Stimulated activated CD4-positive, alpha-beta T cell treated with anti-CD3 and anti-CD28 coated beads, Interleukin-1b, Interleukin-23, amount 100 ng/mL, for 48 hours (primary cell): ENCODE measurements at places on chromosomes 12 and 14.

DNA sequence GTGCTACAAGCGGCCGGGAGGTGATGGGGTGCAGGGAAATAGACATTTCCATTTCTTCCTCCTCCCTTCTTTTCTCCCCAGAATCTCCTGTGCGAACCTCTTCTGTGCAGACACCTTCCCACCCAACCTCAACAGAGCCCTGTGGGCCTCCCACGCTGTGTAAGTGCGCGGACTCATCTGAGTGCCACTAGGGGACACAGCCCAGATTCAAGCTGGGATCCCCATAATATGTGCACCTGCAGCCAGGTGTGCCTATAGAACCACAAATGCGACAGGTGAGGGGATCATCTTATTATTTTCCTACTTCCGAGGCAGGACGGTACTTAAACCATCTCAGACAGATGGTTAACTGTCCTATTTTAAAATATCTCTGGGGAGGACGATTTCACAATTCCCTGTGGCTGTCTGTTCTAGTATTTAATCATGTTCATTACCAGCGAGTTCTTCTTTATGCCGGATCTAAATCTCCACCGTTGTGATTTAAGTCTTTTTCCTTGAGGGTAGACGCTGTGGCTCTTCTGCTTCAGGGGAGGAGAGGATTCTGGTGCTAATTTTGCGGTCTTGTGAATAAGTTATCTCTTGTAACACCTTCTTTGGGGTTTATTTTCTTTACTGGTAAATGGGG is 17.2 kb upstream of the CACNA1C start:
- DNase-seq = no peak

GRCh38 chr12:7060353-7060954 is at the start of gene C1S:
TSS of gene C1S (plus strand) at chr12:7060718. CDS start at chr12:7061913, 1,195 bp downstream.
- DNase-seq = no peak

DNA sequence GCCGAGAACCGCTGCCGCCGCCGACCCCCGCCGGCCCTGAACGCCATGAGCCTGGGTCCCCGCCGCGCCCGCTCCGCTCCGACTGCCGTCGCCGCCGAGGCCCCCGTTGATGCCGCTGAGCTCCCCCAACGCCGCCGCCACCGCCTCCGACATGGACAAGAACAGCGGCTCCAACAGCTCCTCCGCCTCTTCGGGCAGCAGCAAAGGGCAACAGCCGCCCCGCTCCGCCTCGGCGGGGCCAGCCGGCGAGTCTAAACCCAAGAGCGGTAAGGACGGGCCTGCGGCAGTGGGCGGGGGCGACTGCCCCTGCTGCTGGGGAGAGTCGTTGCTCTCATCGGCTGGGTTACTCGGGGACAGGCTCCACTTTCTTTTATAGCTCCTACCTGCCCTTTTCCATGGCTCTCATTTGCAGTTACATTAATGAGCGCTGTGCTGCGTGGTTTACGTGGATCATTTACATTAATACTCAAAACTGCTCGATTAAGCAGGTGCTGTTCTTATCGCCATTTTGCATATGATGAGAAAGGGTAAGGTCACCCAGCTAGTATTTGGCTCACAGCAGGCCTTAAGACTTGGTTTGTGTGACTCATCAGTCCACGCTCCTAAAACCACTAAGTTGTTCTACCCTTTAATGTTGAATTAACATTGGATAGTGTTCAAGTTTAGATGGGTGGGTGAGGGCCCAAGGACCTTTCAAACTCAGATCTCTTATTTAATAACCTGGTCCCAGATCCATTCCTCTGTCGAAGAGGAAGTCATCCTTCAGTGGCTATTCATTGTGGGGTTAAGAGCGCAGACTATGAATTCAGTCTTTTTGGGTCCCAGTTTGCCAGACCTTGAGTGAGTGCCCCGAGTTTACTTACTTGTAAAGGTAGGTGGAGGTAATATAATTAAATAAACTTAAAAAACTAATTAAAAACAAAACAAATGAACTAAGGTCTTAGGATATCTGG is 823 bp downstream of the RNF10 start:
- peak; percentile 45 for DNase-seq

GRCh38 chr12:102406033-102406584 is 74.3 kb downstream of the IGF1 start:
- no peak for DNase-seq

DNA sequence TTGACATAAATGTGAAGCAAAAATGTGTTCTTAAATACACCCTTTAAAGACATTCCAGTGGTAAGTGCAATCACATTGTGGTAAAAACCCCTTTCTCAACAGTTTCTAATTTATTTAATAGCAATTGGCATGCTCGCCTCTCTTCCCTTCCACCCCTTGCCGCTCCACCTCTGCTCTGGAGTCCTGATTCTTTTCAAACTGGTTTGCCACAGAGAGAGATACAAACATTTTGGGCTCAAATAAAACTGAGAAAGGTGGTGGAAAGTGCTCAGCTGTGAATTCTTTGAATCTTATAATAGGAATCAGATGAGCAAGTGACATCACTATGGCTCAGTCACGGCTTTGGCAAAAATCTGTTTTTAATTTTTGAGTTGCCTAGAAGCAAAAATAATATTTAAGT is 993.9 kb downstream of the GALC start:
- DNase-seq = no peak
